Posterior cingulate gyrus (tissue), 11 donors: ENCODE measurements at places on chromosomes 6 and 20.

DNA sequence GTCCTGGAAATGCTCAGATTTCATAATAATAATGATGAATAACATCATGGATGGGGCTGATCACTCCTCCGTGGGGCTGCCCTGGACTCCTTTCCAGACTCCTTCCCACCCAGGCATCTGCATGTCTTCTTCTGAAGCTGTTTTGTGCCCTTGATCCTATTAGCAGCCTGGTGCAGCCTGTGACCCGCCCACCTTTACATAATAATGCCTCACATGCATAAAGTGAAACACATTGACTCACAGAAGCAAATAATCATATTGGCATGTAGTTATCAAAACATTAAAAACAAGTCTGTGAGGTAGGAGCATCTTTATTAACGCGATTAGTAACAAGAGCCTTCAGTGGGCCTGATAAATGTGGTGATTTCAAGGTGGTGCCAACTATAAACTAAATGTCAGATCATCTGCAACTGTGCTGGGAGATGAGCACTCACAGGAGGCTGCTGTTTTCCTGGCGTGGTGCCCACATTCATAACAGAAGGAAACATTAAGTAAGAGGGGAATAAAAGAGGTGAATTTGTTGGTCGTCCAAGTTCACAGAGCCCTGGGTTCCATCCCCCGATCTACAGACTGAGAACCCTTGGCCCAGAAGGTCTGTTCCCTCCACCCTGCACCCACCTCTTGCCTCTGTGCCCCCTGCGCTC lies 344.7 kb downstream of the CDH4 start:
- no peak for DNase-seq

DNA sequence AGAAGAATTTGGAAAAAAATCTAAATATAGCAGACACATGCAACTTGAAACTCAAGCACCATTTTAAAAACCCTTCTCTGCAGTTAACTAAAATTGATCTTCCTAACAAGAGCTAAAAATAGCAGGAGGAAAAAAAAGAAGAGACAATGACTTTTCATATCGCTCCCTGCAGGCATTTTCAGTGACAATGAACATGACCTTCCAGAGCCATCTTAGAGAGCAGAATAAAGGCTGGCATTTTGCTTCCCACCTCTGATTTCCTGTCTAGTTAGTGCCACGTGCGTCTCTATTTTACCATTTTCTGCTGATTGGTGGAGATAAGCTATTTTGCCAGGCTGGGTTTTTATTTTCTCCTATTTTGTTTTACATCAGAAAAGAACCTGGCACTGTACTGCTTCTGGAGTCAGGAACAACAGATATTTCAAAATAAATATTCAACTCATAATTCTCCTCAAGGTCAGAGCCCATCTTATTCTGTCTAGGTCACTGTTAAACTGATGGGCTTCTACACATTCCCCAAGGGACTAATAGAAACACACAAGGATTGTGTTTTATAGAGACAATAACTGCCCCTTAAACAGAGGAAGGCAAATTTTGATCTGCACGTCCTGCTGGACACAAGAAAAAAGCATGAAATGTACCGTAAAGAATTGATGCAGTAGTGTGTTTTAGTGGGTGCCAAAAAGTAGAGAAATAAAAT lies 70.2 kb upstream of the ENPP5 start:
- no peak for DNase-seq

DNA sequence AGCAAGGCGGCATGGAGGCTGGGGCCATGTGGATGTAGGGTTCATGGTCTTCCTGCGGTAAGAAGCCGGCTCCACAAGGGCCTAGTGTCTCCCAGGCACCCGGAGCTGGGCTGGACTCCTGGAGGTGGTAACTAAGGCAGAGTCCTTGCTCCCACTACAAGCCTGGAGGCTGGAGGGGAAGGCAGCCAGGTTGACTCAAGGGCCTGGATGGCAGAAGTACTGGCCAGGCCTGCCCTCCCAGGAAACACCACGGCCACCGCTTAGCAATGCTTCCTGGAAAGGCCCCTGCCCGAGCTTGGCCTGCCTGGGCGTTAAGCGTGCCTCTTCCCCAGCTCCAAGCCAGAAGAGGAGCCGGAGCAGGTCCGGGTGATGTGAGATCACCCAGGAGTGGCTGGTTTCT lies 182.0 kb downstream of the ZDHHC14 start:
- no peak for DNase-seq

GRCh38 chr20:4151991-4152695 lies 136.8 kb upstream of the RNF24 start:
- no peak for DNase-seq
